Stimulated activated CD4-positive, alpha-beta T cell treated with anti-CD3 and anti-CD28 coated beads, Interleukin-15, amount 100 ng/mL, for 48 hours (primary cell): ENCODE measurements at places on chromosomes 11 and 22.

DNA sequence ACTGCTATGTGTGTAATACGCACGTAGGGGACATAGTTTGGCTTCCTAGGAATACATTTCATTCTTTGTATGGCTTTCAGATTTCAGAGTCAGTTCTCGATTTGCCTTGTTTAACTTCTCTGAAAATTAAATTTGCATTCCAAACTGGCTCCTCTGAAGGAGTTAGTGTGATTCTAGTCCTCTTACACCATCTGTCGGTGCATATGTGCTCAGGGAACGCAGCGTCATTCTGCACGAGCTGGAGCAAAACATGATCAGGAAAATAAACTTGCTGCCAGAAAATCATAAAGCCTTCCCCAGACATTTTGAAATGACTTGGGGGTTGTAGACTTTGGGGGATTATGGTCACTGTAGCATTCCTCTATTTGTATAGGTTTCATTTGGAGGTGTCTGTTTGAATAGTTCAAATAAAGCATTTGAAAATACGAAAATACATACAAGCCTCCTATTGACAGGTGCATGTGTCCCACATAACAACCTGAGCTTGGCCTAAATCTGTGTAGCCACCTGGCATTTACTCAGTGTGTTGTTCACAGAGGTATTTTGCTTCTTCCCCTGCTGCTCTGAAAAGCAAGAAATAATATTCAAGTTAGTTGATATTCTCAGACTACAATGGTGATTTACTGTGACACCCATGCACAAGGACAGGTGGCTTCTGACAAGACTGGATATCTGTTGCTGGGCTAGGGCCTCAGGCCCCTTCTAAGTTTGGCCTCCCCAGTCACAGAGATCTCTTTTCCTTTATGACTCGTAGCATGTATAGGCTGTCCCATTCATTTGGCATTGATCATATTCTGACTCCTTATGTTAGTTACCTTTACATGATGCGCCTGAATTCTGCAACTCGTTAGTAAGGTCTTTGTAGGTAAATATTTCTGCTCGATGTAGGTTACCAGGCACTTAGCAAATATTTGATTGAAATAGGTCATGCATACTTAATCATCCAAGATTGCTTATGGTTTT lies 81.6 kb upstream of the SORL1-AS1 start:
- DNase-seq = no peak

GRCh38 chr11:82521427-82521826 lies 212.2 kb downstream of the FAM181B start:
- no peak for DNase-seq

DNA sequence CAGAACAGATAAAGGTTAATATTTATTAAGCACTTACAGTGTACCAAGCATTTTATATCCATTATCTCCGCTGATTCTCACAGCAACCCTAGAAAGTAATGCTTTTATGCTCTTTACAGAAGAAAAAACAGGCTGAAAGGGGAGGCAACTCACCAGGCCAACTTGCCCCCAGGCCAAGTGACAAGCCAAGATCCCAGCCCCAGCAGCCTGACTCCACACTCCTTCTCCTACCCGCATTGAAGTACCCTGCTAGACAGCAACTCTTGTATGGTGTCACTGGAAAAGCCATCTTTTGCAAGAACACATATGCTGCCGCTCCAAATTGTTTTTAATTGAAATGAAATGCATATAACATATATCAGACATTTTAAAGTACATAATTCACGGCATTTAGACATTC lies 25.6 kb downstream of the SMCO4 start:
- DNase-seq = no peak

GRCh38 chr11:63843041-63843440 lies 4.1 kb downstream of the MARK2 start:
- DNase-seq = no peak

GRCh38 chr11:67700548-67701262 lies 26.3 kb upstream of the ALDH3B2 start:
- DNase-seq = no peak

- DNase-seq = no peak
These were observed 38.9 kb downstream of the RELT start for GRCh38 chr11:73414977-73415651.

GRCh38 chr11:14101388-14101787 lies 138.9 kb downstream of the SPON1 start:
- no peak for DNase-seq

DNA sequence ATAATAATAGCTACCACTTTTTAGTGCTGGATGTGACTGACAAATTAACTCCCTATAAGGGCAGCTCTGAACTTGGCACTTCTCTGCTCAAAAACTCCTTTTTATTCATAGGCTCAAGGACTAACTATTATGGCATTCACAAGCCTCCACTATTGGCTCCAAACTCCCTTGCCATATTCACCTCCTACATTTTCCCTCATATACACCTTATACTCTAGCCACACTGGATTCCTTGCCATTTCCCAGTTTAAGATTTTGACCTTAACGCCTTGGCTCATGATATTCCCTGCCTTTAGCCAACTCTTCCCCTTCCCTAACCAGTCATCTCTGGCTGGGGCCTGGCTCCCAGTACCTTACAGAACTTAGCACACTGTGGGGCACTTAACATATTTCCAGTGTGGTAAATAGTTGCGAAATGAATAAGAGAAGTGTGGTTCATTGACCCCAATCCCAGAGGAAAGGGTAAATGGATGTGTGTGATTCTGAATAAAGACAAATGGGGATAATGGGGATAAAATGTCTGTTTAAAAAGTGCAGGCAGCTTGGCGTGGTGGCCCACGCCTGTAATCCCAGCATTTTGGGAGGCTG lies 40.0 kb upstream of the SORL1 start:
- no peak for DNase-seq

GRCh38 chr11:123425367-123425766 lies 4.7 kb upstream of the GRAMD1B start:
- no peak for DNase-seq

DNA sequence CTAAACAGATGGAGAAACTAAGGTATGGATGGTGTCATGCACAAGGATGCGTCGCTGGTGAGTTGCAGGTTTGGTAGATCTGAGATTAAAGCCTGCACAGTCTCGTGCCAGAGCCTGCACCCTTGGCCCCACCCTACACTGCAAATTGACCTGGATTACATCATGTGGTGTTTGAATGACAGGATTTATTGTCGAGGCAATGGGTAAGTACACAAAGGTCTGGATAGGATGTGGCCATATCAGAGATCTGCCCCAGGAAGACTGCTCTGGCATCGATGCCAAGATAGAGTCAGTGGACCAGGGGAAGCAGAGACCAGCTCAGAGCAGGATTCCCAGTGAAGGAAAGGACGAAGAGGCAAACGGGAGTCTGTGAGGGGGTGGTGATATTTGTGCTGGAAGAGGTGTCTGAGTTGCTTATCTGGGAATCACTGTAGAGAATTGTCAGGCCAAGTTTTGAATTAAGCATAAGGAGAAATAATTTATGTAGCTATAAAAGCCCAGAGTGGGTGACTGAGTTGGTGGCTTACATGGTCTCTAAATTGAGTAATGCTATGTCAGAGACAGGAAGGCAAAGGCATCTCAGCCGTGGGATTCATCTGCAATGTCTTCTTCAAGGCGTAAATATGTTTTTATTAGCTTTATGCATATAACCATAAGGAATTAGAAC lies 499.6 kb upstream of the B3GAT1 start:
- DNase-seq = no peak
